Muscle of arm (tissue), 14 donors: ENCODE measurements at places on chromosomes 6 and 20. TPM values are rescaled to one million over a fixed set of nuclear protein-coding genes. Genes with fewer than 3 reads are reported as not detected.

Gene PEX6
- 26.6 TPM for polyA plus RNA-seq

- DNase-seq, result no peak
Observed at GRCh38 chr20:48740292-48740649, 87.5 kb downstream of the PREX1 start.

Gene PCK1
- not detected for polyA plus RNA-seq

DNA sequence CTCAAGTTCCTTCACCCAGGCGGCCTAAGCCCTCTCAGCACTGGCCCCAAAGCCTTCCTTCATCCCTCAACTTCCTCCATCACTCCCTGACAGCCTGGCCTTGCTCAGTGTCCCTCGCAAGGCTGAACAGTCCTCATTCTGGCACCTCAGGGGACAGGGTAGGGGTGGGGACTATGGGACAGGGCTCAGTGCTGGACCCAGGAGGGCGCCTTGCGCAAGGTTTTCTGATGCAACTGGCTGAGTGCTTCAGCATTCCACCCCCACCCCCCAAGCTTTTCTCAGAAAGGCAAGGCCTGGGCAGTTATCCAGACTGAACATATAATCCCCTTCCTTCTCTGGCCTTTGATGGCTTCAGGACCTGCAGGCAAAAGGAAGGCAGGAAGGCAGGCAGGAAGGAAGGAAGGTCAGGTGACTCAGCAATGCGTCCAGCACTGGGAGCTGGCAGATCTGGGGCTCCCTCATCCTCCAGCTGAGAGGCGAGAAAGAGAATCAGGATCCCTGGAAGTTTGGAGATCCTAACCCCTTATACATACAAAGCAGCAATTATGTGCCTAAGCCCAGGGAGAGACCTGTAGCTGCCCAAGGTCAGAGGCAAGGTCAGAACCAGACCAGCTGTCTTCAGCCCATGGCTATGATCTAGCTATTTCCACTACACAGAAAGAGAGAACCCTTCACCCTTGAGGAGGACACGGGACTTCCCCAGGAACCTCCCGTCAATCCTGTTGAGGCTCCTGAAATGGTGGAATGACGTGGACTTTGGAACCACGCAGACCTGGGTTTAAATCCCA is 8.6 kb upstream of the TRIB3 start:
- peak; percentile 16 for DNase-seq

Gene TAAR9
- polyA plus RNA-seq, result not detected

- DNase-seq, result no peak
Observed at GRCh38 chr6:112366695-112367553, 19.8 kb downstream of the RFPL4B start.

Gene AFDN
- 32.2 TPM for polyA plus RNA-seq

GRCh38 chr20:44224637-44225036 is 14.1 kb upstream of the OSER1 start:
- DNase-seq, result no peak

GRCh38 chr20:7274870-7275269 is 507.4 kb downstream of the BMP2 start:
- no peak for DNase-seq

GRCh38 chr6:144756469-144756868 is 471.3 kb downstream of the UTRN start:
- no peak for DNase-seq

Gene SRSF6
- polyA plus RNA-seq, result 137 TPM

DNA sequence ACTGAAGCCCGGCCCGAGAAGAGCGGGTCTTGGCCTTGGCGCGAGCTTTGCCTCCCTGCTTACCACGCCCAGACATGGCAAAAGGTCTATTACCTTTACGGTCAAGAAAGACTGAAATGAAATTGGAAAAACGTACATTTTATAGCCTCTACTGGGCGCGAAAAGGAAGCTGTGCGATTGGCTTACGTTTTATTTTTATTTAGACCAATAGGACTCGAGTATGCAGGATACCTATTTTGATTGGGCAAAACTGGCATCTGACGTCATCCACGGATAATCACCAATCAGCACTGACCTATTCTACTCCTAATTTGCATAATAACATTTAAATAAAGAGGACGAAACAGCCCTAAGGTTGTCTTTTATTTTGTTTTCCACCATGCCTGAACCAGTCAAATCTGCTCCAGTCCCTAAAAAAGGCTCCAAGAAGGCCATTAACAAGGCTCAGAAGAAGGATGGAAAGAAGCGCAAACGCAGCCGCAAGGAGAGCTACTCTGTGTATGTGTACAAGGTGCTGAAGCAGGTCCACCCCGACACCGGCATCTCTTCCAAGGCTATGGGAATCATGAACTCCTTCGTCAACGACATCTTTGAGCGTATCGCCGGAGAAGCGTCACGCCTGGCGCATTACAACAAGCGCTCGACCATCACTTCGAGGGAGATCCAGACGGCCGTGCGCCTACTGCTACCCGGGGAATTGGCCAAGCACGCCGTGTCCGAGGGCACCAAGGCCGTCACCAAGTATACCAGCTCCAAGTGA is 97.4 kb downstream of the OR2B2 start:
- DNase-seq, result peak; percentile 95

- no peak for DNase-seq
Observed at GRCh38 chr6:11929241-11929835, 82.8 kb upstream of the HIVEP1 start.

DNA sequence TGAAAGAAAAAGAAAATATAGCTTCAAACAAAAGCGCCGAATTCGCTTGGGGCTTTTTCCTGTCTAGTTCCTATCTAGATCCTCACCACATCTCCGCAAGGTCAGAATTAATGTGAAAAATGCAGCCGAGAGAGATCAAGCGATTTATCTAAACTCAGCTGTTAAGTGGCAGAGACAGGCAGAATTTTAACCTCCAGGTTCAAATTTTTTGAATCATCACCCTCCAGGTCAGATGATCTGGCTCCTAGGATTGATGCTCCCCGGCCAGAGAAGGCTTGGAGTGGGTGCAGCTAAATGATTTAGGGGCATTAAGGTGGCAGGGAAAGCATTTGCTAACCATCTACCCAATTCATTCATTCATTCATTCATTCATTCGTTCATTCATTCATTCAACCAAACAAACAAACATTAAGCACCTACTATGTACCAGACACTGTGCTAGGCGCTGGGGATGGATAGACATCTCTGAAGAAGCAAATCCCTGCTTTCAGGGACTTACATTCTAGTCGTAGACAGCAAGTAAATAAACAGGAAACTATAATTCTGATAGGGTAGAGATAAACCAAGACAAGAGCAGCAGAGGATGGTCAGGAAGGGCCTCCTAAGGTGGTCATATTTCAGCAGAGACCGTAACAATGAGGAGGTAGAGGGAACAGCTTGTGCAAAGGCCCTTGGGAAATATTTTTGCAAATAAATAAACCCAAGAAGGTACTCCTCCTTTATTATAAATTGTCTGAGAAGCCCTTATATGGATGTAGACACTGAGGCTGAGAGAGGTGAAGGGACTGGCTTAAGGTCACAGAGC is 672 bp upstream of the UBE2V1 start:
- no peak for DNase-seq

DNA sequence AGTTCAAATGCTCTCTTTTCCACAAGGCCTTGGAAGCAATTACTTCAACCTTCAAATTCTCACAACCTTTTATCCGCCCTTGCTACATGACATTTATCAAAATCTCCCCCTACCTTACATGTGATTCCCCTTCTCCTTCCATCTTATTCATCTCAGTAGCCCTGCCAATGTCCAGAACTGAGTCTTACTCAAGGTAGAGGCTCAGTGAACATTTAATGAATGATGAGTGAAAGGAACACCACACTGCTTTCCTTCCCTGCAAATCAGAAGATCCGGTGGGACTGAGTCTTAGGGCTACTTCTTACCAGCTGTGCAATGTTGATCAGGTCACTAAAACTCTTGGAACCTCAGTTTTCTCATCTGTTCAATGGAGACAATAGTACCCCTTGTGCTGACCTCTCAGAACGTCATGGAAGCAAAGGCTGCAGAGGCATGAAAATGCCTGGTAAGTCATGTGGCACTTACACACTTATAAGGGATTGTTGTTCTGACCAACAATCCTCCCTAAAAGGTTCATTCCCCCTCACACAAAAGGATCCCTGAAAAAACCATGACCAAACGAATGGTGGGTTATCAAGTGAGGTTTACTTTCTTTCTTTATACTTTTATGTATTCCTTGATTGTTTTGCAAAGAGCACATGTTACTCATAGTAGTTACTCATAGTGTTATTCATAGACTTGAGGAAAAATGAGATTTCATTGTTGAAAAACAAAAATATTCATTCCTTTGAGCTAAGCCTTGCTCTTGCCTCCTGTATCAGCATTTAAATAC is 6.5 kb downstream of the MDGA1 start:
- DNase-seq, result no peak

GRCh38 chr20:47451602-47451904 is 50.1 kb upstream of the NCOA3 start:
- no peak for DNase-seq

- no peak for DNase-seq
Observed at GRCh38 chr6:35683267-35683666, 5.4 kb downstream of the FKBP5 start.

Gene FNDC1
- polyA plus RNA-seq, result 353 TPM

DNA sequence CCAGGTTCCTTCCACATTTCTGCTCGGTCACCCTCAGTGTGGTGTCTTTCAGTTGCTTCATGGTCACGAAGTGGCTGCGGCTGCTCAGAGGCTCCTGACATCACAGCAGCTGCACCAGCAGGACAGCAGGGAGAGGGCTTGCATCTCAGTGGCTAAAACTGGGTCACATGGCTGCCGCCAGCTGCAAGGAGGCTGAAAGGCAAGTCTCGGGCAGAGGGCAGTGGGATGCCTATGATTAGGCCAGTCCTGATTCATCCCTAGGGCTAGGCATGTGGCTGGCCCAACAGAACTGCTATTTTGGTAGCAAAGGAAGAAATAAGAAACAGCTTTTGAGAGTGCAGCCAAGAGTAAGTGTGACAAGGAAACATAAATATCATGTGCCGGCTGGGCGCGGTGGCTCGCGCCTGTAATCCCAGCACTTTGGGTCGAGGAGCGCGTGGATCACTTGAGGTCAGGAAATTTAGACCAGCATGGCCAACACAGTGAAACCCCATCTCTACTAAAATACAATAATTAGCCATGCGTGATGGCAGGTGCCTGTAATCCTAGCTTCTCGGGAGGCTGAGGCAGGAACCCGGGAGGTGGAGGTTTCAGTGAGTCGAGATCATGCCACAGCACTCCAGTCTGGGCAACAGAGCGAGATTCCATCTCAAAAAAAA is 46.6 kb downstream of the RBM38 start:
- DNase-seq, result no peak

DNA sequence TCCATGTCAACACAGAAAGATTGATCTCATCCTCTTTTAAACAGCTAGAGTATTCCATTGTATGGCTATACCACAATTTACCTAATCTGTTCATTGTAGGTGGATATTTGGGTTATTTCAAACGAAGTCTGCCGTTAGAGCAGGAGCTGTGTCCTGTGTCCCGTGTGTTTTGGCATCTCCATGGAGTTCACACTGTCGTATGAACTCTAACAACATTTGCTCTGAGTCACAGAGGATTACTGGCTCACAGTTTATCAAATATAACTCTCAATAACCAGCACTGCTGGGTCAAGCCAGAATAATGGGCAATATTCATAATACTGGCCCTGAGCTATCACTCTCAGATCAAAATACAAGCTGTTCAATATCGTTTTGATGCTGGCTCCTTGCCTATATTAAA is 16.4 kb downstream of the TRAM2 start:
- no peak for DNase-seq

Gene MYL9
- 536 TPM for polyA plus RNA-seq

- DNase-seq, result no peak
Observed at GRCh38 chr6:28523241-28523622, 2.4 kb upstream of the GPX5 start.

DNA sequence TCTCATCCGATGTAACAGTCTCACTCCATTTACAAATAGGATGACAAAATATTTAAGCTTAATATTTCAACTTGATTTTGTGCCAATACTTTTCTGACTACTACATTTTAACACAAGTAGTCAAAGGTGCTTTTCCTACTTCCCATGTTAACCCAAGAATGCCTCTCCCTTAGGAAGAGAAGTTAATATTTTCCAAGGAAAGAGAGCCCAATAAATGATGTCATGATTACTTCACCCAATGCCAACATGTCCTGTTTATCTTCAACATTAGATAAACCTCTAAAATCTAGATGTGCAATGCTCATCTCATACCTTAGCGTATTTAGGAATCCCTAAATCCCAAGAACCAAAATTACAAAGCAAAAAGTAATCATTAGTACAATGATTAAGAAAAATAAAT is 156.7 kb upstream of the TENT5A start:
- no peak for DNase-seq

- DNase-seq, result no peak
Observed at GRCh38 chr6:56043761-56044160, 168.4 kb upstream of the BMP5 start.

DNA sequence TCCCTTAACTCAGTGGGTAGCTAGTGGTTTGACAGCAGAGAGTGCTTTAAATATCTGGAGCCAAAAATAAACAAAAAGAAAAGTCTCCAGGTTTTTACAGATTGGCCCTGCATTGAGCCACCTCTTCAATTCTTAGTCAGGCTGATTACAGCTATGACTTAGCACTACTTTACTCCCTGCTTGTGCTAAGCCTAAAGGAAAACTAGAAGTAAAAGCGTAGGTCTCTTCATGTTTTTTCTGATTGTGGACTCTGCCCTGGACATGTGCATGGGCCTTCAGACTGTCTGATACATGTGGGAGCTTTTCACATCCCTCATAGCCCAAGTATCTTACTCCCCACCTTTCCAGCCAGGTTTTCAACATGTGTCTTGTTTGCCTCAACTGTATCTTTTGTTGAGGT is 33.3 kb downstream of the KPNA5 start:
- no peak for DNase-seq

DNA sequence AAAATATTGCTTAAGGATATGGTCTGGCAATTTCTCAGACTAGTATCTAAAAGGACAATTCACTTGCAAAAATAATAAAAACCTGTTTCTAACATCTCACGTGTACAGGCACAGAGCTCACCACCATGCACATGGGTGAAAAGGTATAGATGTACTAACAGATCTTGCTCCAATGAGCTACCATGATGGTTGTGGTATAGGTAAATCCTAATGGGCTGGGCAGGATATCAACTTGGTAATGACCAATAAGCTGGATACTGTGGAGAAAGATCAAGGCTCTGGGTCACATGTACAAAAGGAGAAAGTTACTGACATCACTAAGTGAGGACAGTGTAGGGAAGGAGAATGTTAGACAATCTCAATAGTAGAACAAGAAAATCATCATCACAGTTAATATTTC is 111.0 kb upstream of the NUP153 start:
- no peak for DNase-seq

- DNase-seq, result no peak
Observed at GRCh38 chr6:88548891-88549505, 382.9 kb upstream of the CNR1 start.

DNA sequence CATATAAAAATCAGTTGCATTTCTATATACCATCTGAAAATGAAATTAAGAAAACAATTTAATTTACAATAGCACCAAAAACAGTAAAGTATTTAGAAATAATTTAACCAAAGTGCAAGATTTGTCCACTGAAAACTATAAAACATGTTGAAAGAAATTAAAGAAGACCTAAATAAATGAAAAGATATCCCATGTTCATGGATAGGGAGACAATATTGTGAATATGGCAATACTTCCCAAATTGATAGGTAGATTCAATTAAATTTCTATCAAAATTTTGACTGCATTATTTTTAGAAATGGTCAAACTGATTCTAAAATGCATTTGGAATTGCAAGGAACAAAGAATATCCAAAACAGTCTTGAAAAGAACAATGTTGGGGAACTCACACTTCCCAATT is 17.6 kb upstream of the POU3F2 start:
- no peak for DNase-seq

- DNase-seq, result no peak
Observed at GRCh38 chr6:34760108-34760507, 2.8 kb downstream of the SNRPC start.

Gene PPIL6
- 5.8 TPM for polyA plus RNA-seq

Gene FOXC1
- polyA plus RNA-seq, result 2.6 TPM

- peak; percentile 95 for DNase-seq
Observed at GRCh38 chr20:3686867-3687321, 5.1 kb upstream of the ADAM33 start.
